NCI-H1105 treated with DMSO at 0.1 percent for 48 hours (cell line): ENCODE measurements at places on chromosomes 5 and 9.

GRCh38 chr5:90480699-90481098, 6.0 kb downstream of the POLR3G start:
- no peak for DNase-seq

DNA sequence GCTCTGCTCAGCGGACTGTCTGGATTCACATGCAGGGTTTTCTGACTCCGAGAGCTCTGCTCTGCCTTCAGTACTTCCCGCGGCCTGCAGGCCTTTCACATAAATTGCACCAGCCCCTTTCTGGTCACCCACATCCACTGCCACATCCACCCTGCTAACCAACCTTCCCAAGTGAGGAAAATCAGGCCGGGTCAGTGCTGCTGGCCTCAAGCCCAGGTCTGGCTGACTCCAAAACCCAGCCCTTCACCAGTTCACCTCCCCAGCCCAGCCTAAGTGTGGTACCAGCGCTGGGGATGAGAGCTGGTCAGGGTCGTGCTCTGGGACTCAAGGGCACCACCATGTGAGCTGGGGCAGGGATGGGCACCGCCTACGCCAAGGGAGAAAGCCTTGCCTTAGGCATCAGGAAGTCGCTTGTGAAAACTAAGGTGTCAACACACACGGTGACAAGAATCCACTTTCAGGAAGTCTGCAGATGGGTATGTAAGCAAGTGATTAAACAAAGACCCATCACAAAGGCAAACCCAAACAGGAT, 12.3 kb downstream of the LMAN2 start:
- no peak for DNase-seq

DNA sequence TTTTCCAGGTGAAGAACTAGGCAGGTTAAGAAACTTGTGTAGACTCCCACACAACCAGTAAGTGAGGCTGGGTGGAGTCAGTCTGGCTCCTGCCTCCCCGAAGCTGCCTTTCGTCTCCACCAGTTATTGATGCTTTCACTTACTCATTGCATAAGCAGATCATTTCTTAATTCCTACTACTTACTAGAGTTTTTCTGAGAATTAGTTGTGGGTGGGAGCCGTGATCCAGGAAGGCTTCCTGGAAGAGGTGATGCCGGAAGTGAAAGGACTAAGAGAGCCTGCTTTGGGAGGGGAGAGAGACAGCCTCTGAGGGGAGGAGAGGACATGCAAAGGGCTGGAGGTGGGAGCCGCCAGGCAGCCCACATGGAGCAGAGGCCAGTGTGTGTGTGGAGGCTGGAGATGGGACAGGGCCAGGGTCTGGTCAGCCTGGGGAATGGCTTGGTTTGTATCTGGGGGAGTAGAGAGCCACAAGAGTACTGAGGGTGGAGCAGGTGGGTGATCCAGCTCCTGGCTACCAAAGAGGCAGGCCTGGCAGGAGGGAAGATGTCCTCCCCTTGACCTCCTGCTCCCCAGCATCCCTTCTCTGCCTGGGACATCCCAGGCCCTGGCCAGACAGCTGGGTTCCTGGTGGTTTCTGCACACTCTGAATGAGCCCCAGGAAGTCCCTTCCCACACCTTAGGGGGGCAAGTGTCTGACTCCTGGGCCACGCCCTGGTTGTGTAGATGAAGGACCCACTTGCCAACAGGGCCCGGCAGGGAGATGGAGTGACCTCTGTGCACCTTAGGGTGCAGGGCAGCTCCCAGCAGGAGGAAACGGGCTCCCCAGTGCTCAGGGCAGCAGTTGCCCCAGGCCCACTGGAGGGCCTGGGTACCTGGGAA, 12.2 kb upstream of the CARD19 start:
- no peak for DNase-seq

DNA sequence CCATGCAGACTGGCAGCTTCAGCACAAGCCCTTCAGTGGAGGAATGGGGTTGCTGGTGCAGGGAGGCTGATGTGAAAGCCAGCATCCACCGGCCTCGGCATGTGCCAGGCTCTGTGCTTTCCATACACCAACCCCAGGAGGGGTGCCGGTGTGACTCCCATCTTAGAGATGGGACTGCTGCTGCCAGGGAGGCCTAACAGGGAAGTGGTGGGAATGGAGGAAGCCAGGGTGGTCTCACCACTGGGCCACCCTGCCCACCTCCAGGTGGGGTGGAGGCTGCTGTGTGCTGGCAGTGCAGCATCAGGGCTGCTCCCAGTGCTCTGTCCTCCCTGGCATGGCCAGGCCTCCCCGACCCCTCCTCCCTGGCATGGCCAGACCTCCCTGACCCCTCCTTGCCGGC, 32.8 kb upstream of the PITX1 start:
- no peak for DNase-seq

DNA sequence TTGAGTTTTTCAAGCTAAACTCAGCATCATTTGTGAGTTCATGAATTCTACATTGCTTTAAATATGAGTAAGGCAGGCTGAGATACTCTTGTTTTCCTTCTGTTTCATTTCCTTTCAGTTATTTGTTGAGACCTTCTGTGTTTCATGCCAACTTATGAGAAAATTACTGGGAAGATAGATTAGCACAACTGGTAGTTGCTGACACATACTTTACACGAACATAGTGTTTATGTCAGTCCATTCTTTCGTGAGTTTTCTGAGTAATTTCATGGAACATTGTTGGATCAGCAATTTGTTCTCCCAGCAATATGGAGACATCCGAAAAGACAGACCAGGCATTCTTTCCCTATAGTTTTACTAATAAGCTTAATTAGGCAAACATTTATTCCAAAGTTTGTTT, 102.0 kb upstream of the SMC5 start:
- DNase-seq, result no peak

- no peak for DNase-seq
Observed at GRCh38 chr5:108321341-108321740, 60.6 kb downstream of the FBXL17 start.

- no peak for DNase-seq
Observed at GRCh38 chr5:72156946-72157624, 49.8 kb downstream of the MAP1B start.

DNA sequence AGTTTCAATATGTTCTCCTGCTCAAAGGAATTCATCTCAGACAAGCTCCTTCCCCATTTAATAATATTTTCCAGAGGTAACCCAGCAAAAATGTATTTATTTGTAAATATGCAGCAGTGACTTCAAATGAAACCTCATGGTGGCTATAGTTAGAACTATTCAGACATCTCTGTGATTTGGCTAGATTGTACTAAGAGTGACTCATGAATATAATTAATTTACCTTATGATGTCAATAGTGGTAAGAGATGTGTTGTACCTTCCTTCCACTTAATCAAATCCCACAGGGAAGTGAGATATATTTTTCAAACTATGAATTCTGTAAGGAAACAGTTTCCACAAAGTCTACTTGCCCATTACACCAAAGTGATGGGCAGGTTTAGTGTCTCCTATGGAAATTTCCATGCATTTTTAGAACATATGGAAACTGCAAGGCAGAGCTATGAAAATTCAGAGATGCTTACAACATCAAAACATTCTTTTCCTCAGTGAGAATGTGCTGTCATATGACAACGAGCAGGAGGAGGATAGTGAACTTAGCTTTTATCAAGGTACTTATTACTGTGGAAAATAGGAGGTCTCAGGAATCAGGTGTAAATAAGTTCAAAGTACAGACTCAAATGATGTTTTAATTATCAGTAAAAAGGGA, 34.0 kb upstream of the SPDL1 start:
- DNase-seq, result no peak

GRCh38 chr9:111297066-111297824, 32.8 kb downstream of the OR2K2 start:
- DNase-seq, result no peak
